ENCODE measurements at places on chromosomes 4 and X.

DNA sequence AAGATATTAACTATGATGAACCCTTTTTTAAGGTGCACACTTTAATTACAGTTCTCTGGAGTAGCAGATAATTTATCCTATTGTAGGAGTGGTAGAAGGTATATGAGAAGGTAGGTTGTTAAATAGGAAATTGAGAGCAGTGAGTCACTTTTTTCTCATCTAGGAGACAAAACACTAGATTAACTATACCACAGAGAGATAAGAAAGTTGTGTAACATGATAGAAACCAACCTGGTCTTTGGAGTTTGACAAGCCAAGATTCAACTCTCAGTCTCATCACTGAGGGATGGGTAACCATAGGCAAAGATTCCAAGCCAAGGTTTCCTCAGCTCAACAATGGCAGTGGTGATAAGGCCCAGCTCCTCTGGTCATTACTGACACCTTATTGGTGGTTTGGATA, 104.0 kb downstream of the MAD2L1 start:
- DNase-seq: no peak

GRCh38 chrX:107154787-107155620, 36.4 kb upstream of the RBM41 start:
- no peak for DNase-seq

- DNase-seq: no peak
Measured at GRCh38 chr4:37008199-37008598, 236.3 kb upstream of the NWD2 start.

DNA sequence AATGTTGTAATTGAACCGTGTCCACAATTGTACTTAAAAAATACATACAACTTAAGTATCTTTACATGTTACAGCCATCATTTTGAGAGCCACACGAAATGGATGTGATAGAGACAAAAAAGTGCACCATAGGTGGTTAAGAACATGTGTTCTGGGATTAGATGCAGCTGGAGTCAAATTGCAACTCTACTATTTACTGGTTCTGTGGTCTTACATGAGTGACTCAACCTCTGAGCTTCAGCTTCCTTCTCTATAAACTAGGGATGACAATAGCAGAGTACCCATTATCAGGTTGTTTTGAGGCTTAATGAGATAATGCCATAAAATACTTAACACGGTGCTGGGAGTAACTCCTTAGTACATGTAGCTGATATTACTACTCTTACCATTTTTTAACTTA, 130.4 kb downstream of the IDS start:
- DNase-seq: no peak

GRCh38 chrX:19237901-19238300, 105.8 kb upstream of the PDHA1 start:
- DNase-seq: no peak

GRCh38 chr4:147396105-147396504, 84.8 kb upstream of the EDNRA start:
- DNase-seq: no peak

GRCh38 chr4:57020467-57021101, 41.9 kb downstream of the POLR2B start:
- no peak for DNase-seq

- DNase-seq: no peak
Measured at GRCh38 chr4:147530723-147531122, 49.8 kb downstream of the EDNRA start.

- no peak for DNase-seq
Measured at GRCh38 chr4:54255881-54256280, 26.8 kb downstream of the PDGFRA start.

- DNase-seq: no peak
Measured at GRCh38 chr4:20698382-20698781, 1.9 kb upstream of the PACRGL start.

DNA sequence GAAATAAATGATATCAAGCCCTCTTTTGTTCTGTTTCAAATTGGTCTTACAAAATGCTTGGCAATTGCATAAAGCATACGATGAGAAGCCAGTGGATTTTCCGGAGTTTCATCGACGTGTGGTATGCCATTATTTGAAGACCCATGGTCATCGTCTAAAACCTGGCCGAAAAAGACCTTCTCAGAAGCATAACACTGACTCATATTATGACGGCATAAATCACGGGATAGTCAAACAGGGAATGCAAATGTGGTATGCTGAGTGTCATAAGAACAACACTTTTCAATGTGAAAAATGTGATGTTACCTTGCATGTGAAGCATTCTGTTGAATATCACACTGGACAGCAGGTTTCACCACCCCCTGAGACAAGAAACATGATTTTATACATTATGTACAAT, 695.2 kb downstream of the GRXCR1 start:
- no peak for DNase-seq

DNA sequence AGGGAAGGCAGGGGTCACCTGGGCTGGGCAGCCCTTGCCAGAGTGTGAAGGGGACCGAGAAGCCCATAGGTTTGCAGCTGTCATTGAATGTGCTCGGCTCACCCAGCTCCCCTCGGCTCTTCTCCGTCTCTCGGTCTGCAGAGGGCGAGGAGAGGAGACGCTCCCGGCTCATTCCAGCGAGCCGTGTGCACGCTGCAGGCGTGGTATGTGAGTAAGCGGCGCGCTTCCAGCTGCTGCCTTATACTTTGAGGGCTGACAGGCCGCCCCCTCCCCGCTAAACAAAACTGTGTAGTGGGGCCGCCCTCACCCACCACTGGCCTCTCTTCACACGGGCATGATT, 23.0 kb upstream of the BCORL1 start:
- no peak for DNase-seq

GRCh38 chrX:2913118-2913517, 16.0 kb downstream of the ARSD start:
- DNase-seq: no peak

DNA sequence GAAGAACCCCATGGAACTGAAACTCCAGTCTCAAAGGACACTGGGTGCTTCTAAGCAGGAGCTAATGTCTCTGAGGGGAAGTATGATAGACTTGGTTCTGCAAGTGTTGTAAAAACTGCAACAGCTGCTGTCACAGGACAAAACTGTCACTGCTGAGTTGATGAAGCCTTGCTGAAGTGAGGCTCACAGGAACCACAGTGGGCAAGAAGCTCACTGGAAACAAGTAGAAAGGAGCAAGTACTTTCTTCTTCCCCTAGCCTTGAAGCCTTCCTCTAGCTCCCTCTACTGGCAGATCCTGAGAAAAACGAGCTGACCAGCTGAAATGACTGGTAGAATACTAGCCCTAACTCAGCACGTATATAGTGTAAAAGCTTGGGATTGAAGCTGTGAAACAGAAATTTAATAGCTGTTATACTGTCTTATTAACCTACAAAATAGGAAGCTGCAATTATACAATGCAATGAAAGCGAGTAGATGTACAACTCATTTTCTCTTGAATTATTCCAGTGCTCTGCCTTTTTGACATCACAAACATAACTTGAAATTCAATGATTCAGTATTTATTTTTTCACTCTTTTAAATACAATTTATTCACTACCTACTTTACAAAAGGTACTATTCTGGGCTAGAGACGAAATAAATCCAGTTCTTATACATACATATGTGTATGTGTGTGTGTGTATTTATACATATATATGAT, 91.4 kb downstream of the GABRB1 start:
- DNase-seq: no peak

GRCh38 chr4:80173401-80173800, 23.9 kb upstream of the PRDM8 start:
- DNase-seq: no peak

GRCh38 chr4:168126952-168127351, 34.6 kb downstream of the ANXA10 start:
- DNase-seq: no peak

DNA sequence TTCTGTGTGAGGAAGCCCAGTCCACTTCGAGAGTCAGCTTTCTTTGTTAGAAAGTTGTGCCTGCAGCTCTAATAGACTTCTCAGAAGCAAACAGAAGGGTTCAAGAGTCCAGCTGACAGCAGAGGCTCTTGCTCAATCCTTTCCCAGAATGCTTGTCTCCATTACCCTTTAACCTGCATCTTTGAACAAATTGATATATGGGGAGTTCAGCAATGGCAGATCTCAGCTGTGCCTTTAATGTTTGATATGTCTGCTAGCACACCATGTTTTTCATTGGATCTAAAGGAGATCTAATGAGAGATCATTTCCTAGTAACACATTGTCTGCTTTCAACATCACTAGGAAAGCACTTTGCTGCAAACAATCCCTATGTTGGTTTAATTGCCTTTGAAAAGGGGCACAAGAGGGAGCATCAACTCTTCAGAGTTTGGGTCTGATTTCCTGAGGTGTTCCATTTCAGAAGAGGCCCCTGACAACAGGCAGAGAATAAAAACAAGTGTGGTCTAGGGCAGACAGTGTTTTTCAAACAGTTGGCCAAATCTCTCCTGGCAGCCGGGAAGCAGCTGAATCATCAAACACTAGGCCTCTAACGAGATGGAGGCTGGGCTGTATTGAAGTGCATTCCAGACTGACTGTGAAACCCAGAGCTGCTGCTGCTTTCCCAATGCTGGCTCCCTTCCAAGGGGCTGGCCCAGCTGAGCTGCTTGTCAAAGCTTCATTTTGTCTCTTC, 55.5 kb downstream of the LUZP4 start:
- DNase-seq: no peak

DNA sequence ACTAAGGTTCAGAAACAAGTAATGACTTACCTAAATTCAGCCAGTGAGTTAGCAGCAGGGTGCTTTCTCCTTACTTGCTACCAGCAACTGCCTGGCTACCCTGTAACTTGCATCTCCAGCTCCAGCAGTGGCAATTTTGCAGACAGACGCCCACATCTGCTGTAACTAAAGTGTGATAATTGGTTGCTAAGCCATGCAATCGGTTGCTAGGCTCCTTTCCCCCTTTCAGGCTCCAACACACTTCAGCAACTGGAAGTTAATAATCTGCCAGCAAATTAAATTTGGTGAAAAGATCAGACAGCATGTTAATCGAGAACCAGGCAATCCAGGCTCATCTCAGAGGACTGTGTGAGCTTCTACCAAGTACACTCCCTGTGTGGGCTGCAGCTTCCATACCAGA, 24.2 kb upstream of the ARHGEF9 start:
- no peak for DNase-seq

GRCh38 chr4:84496331-84496705, 2.8 kb downstream of the NKX6-1 start:
- DNase-seq: no peak

DNA sequence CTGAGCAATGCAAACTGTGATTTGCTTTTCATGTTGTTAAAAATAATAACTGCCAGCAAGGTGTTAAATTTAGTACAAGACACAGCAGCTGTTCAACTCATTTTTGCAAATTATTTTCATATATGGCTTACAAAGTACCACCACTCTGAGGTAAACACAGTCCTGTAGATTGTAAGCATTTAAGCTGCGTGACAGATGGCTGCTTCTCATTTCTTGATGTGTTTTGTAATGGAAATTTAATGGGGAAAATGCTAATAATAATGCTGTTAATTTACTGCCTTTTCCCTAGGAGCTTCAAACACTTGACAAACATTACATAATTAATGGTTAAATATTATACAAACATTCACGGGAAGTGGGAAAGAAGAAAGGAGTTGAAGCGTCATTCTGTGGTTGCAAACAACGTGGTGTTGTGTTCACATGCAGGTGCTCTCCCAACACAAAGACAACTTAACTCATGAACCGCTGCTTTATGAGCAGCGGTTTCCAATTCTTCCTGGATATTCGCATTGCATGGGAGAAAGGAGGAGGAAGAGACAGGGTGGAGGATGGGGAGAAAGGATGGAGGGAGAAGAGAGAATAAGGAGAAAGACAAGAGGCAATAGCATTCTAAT, 236.8 kb upstream of the VCX start:
- DNase-seq: no peak

GRCh38 chr4:62126064-62126732, 926.1 kb downstream of the ADGRL3 start:
- no peak for DNase-seq

DNA sequence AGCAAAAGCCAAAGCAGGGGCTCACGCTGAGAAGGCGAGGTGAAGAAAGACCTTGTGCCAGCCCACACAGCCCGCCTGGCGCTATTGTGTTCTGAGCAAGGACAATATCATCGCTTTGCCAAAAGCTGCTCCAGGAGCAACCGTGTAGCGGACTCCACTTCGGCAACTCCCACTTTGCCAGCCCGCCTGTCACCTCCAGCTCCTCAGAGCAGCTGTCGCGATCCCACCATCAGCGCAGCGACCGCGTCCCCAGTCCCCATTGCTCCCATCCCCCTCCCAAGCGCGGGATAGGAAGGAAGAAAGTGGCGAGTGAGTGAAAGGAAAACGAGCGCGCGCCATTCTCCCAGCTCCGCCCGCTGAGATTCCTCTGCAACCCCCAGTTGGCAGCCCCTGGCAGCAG, 759 bp downstream of the ZC4H2 start:
- no peak for DNase-seq

DNA sequence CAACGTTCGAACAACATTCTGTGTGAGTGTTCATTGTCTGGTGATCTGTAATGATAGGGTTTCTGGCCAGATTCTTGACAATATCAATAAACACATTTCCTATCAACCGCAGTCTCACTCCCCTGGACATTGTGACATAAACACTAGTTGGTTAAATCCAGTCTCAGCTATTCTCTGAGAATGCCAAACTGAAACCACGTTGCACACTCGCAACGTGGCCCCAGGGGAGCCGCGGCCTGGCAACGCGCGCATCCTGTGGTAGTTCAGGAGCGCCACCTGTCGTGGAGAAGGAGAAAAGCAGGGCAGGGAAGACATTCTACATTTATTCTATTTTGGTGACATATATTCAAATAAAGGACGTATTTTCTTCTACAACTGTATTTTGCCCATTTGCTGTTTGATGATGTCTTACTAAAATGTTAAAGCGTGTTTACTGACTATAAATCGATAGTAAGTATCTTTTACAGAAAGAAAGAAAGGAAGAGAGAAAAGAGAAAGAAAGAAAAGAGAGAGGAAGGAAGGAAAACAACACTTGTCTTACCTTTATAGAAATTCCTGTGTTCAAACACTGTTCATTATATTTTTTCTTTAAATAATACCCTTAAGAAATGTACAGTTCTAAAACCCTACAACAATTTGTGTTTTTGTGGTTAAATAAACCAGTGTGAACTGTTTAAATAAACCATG, 738.3 kb upstream of the FRG1 start:
- no peak for DNase-seq

- DNase-seq: no peak
Measured at GRCh38 chrX:107659768-107660167, 31.5 kb downstream of the PRPS1 start.

DNA sequence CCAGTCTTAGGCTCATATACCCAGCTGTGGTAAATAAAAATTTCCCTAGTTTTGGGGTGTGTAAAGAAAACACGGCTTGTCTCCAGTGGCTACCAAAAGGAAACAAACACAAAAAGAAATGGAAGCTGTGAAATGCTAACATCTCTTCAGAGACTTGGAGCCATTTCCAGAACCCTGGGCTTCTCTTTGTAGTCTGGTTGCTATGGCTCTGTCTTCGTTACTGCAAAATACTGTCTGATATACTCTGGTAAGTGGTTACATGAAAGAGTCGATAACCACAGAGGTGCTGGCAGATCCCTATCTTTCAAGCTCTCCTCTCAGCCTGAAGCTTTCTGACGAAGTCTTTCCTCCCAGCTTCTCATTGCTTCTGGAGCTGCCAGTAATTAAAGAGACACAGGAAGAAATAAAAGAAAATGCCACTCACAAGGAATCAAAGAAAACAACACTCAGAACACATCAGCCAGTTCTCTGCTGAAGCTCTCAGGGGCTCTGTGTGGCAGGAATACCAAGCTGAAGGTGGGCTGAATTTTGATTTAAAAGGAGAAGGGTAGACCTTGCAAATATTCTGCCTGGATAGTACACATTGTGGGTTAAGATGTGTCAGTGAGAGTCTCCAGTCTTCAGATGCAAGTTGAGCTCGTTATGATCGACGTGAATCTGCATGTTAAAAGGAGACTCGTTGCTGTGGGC, 107.6 kb upstream of the FAM9C start:
- peak; percentile 22 for DNase-seq

Data from activated CD8-positive, alpha-beta memory T cell treated with anti-CD3 and anti-CD28 coated beads for 1 hour (primary cell).